Activated T-cell treated with anti-CD3 and anti-CD28 coated beads, Interleukin-2, amount 50 U/mL, for 72 hours (primary cell): ENCODE measurements at places on chromosomes 4 and X. TPM values are rescaled to one million over a fixed set of nuclear protein-coding genes. Genes with fewer than 3 reads are reported as not detected.

DNA sequence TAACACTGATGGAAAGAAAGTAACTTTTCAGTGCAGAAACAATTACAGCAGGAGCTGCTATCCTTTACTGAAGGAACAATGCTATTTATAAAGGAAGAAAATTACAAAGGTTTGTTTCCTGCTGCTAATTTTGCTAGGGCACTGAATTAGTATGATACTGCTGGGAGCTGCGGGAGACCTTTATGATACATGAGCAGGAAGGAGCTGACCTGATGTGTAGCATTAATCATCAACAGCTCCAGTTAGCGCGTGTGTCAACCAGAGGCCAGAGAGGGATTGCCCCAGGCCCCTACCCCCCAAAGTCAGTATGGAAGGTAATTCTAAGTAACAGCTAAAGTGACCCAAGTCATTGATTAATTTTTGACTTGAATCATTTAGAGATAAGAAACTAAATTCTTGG, 728.9 kb downstream of the PCDH18 start:
- DNase-seq: no peak

DNA sequence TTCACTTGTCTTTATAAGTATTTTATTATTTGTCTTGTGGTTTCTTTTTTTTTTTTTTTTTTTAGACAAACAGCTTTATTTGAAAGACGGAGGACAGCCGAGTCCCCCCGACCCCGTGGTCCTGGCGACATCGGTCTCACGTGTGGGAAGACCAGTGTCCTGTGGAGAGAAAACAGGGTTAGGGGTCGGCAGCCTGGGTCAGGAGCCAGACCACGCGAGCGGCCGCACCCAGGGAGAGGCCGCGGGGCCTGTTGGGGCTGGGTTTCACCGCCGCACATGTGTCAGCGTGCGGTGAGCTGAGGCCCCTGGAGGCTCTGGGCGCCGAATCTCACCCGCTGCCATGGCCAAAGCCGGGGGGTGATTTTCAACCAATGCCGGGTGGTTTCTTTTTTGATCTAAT, 17.8 kb upstream of the RAB33B start:
- no peak for DNase-seq

- DNase-seq: no peak
Observed at GRCh38 chrX:68938244-68939004, 109.6 kb downstream of the EFNB1 start.

The FRG2 gene
- total RNA-seq: not detected
